ENCODE measurements at places on chromosomes 4 and X. TPM values are rescaled to one million over a fixed set of nuclear protein-coding genes. Genes with fewer than 3 reads are reported as not detected.

The TSPAN5 gene
- 8.9 TPM for total RNA-seq

The PNMA3 gene
- total RNA-seq = 0.08 TPM

The SNCA gene
- total RNA-seq = 11.4 TPM

The IGFBP7 gene
- total RNA-seq = 136 TPM

The TRPC5OS gene
- total RNA-seq = not detected

The RBM46 gene
- 0.53 TPM for total RNA-seq

The GAB3 gene
- 0.04 TPM for total RNA-seq

The MTM1 gene
- 3.8 TPM for total RNA-seq

The VCX gene
- total RNA-seq = 20.5 TPM

The FAM50A gene
- total RNA-seq = 68.2 TPM

The USP51 gene
- 0.05 TPM for total RNA-seq

The HPF1 gene
- total RNA-seq = 13.4 TPM

The XAGE2 gene
- not detected for total RNA-seq

The RAB9B gene
- 0.34 TPM for total RNA-seq

The CXCL11 gene
- total RNA-seq = not detected

The SLC49A3 gene
- total RNA-seq = 0.60 TPM

The YY2 gene
- 2.3 TPM for total RNA-seq

The AIMP1 gene
- 28.6 TPM for total RNA-seq

The MEPE gene
- total RNA-seq = not detected

The LEF1 gene
- total RNA-seq = 33.9 TPM

The RHOH gene
- total RNA-seq = not detected

The SLC39A8 gene
- 12.6 TPM for total RNA-seq

The MAGEA12 gene
- 115 TPM for total RNA-seq

The ITGB1BP2 gene
- total RNA-seq = 1.6 TPM

The RGS12 gene
- 10.0 TPM for total RNA-seq

The ITIH6 gene
- total RNA-seq = 2.8 TPM

The MAGEA4 gene
- total RNA-seq = 922 TPM

The MOSPD2 gene
- total RNA-seq = 16.1 TPM

The ARL9 gene
- 0.34 TPM for total RNA-seq

The EGF gene
- 0.57 TPM for total RNA-seq

Measured in A375 (cell line).